ENCODE measurements at places on chromosomes 2 and 18.
A peak's percentile ranks its signal among the peaks of the same experiment; 100 is the strongest.

- no peak for DNase-seq
Measured at GRCh38 chr2:141513853-141514252, 617.0 kb downstream of the LRP1B start.

GRCh38 chr18:23675896-23676295, 13.2 kb upstream of the ANKRD29 start:
- DNase-seq, result no peak

GRCh38 chr2:45043174-45043573, 33.9 kb upstream of the SIX2 start:
- DNase-seq, result no peak

GRCh38 chr2:15041429-15041837, 408.9 kb downstream of the LRATD1 start:
- no peak for DNase-seq

DNA sequence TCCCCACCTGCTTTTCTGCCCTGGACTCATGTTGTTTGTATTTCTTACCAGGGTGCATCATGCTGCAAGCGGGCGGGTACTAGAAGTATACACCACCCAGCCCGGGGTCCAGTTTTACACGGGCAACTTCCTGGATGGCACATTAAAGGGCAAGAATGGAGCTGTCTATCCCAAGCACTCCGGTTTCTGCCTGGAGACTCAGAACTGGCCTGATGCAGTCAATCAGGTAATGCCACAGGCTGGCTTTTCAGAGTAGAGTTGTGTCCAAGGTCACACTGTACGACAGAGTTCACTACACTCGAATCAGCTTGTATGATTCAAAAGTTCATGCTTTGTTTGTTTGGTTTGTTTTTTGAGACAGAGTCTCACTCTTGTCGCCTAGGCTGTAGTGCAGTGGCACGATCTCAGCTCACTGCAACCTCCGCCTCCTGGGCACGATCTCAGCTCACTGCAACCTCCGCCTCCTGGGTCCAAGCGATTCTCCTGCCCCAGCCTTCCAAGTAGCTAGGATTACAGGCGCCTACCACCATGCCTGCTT, 19.4 kb downstream of the SRSF7 start:
- no peak for DNase-seq

DNA sequence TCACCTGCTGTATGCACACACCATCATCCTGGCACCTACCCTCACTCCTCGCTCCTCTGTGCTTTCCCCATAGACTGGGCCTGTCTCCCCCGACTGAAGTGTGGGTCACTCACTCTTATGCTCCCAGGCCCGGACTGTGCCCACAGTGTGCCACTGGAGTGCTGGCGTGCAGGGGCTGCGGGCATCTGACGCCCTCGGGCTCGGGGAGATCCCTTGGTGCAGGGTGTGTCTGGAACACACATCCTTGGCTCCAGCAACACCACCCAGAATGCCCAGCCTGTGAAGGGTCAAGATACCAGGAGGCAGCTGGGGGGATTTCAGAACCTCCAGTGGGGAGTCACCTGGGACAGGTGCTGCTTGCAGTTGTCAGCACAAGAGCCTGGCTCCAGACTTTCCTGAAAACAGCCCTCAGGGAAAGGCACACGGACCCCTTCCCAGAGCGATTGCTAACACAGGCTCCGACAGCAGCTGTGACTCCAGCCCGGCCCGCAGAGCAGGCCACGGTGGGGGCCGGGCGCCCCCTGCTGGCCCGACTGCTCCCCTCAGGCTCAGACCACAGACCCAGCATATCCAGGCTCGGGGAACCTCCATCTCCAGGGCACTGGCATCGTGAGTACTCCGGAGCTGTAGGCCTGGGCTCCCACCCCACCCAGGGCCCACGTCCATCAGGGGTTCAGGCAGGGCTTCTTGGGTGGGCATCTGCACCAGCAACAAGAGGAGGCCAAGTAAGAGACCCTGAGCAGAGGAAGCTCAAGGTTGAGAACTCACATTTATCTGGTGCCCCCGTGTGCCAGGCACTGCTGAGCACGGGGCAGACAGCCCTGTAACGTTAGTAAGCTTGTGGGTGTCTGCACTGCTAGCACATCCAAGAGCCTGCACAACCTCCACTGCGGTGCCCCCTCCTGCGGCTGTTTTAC, 8.6 kb downstream of the HS1BP3 start:
- peak; percentile 80 for DNase-seq

DNA sequence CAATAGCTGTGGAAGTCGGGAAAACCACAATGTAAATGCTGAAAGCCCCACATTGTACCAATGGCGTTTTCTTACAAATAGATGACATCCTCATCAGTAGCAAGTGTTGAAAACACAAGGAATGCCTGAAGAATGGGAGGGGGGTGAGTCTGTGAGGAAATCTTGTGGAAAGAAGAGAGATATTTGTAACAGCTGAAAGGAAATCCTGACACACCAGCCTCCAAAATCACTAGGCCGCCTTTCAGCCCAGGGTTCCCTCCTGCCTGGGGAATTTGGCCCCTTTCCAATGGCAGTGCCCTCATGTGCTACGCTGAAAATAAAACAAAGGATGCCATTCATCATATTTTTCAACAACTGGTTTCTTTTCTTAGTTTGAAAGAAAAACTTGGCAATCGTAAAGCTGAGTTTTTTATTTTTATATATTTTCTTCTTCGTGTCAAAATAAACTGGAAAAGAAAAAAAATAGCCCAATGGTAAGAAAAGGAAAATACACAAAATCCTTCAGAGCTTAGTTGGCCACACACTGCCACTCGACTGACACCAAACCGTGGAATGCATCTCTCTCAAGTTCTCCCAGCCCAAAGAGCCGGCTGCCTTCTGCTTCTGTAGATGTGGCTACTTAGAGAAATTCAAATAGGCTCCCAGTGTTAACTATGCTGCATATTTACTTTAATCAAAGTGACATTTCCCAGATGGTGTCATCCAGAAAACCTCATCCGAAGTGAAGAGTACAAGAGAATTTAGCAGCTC, 52.0 kb downstream of the FTCDNL1 start:
- DNase-seq, result no peak

All from WTC11 (cell line).